ENCODE measurements at places on chromosomes 4 and X.

GRCh38 chr4:138981930-138982390 lies 33.6 kb upstream of the NOCT start:
- peak; percentile 15 for DNase-seq

GRCh38 chr4:181173046-181173445 lies 1070.2 kb upstream of the TENM3 start:
- DNase-seq, result no peak

GRCh38 chrX:4706961-4707360 lies 993.5 kb upstream of the PRKX start:
- DNase-seq, result no peak

DNA sequence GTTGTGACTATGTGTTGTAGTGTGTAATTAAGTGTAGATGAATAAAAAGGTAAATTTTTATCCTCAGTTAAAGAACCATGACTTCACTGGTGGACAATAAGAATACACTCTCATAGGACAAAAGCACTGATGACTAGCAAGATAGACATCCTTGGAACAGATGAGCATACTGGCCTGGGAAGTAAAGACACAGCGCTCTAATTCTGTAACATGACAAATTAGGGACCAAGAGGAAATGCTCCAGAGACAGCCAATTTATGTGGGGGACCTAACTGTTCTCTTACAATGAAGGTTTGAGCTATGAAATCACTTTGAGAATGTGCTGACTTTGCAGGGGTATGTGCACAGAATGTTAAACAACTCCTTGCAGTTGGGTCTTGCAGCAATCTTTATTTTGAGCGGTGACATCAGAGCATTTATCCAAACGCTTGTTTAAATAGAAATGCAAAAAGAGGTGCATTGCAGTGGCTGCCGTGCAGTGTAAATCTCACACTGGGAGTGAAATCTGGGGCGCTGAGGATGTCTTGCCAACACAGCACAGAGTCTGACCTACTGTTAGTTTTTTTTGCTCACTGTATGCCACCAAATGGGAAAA lies 109.3 kb downstream of the MAGEC2 start:
- no peak for DNase-seq

- DNase-seq, result no peak
These were observed 8.8 kb downstream of the MTM1 start for GRCh38 chrX:150577174-150577573.

DNA sequence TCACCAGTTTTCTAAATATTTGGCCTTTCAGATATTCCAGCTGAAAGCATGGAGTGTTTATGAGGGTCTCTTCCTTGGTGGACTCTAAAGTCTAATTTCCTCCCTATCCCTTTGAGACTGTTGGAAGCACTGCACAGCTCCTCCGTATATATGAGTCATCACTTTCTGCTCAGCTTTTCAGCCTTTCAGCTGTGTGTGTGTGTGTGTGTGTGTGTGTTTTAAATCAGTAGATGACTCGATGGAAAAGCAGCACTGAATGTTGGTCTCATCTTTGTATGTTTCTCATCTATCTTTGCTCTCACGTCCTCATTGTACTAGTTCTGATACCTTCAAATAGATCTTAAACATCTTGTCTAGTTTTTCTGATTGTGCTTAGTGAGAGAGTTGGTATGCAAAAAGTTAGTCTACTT lies 81.6 kb downstream of the ZFX start:
- DNase-seq, result peak; percentile 53

GRCh38 chr4:147017081-147017480 lies 71.4 kb upstream of the TTC29 start:
- DNase-seq, result no peak

DNA sequence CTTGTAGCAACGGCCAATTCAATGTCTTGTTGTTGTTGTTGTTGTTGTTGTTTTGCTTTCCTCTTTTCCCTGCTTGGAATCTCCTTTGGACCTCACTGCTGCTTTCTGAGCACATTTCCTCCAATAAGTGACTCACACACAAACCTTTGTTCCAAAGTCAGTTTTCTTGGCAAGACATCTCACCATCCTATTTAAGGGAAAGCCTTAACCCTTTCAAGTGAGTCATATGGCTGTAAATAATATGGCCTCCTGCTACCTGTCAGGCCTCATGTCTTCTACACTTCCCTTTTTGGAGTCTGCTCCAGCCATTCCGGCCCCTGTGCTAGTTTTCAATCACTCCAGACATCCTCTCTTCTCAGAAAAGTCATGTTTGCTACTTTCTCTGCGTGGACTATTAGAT lies 79.5 kb upstream of the MAGEB10 start:
- DNase-seq, result peak; percentile 69

- no peak for DNase-seq
These were observed 100.8 kb upstream of the MSX1 start for GRCh38 chr4:4758681-4759080.

DNA sequence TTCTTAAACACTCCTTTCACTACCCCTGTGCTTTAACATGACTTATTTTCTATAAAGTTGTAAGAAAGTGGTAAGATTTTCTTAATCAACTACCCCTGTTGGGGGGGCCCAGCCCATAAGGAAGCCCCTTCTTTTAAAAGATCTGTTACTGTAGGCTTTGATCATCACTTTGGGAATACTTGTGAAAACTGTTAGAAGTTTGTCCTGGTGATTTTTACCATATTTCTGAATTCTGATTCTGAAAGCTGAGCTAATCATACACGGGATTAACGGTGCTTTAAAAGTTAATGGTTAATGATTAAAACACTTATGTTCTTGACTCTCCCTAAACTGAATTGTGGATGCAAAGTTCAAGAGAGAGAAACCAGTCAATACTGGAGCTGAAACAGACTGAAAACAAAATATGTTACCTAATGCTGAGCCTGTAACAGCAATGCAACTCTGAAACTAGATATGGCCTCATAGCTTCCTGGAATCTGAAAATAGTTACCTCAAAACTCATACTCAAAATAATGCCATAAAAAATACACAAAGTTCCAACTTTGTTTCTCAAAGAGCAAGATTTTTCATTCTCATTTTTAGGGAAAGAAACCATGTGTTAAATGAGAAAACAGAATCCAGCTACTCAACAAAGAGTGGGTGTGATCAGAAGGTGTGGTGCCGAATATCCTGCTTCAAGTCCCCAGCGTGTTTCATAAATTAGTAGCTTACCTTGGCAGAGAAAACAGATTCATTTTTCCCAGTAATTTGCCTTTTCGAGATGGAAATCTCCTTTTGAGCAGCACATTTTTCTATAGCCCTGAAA lies 31.6 kb downstream of the ADH7 start:
- DNase-seq, result no peak

DNA sequence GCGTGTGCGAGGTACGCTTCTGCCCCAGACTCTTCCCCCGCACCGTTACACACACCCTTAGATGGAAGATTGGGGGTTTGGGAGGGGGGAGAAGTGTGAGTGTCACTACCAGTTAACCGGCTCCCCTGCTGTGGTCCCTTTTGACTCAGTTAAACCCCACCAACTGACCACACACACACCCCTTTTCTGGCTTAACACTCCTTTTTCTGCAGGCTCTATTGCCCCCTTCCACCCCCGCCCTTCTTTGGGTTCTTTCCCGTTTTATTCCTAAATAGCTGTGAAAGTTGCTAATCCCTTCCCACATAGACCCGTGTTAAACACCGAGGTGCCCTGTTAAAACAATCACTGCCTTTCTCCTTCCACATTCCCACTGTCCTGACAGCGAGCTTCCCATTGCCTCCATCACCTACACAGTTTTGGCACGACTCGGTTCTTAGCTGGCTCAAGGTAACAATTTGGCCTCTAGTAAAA lies 3.7 kb upstream of the NR3C2 start:
- DNase-seq, result no peak

DNA sequence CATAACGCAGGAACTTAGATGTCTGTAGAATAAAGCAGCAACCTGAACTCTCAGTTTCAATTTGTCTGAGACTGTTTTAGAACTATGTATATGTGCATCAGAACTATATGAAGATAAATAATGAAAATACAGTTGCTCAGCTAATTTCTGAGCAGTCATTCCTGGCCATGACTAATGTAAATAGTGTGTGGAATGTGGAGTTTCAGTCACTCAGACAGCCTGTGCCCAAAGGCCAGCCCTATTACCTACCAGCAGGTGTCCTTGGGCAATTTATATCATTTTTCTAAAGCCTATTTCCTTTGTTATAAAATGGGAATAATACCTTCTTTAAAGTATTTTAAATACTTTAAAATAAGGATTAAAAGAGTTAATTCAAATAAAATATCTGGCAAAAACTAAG lies 56.0 kb upstream of the RELL1 start:
- no peak for DNase-seq

- no peak for DNase-seq
These were observed 15.2 kb downstream of the RUFY3 start for GRCh38 chr4:70737006-70737405.

DNA sequence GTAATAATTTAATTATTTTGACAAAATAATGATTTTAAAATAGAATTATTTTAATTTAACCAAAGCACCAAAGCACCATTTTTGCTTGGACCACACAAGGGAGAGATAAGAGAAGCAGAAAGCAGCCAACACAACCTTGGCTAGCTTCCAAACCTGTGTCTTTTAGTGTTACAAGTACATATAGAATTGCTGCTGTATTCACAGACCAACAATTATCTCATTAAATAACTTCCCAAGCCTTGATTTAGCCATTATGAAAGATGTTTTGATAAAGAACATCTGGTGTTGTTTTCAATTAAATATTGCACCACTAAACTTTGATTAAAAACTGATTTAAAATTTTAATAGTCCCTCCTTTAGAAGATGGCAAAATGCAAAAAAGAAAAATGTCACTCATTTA lies 14.0 kb upstream of the IGFBP7 start:
- no peak for DNase-seq

GRCh38 chr4:52945326-52945898 lies 83.3 kb downstream of the RASL11B start:
- DNase-seq, result no peak

DNA sequence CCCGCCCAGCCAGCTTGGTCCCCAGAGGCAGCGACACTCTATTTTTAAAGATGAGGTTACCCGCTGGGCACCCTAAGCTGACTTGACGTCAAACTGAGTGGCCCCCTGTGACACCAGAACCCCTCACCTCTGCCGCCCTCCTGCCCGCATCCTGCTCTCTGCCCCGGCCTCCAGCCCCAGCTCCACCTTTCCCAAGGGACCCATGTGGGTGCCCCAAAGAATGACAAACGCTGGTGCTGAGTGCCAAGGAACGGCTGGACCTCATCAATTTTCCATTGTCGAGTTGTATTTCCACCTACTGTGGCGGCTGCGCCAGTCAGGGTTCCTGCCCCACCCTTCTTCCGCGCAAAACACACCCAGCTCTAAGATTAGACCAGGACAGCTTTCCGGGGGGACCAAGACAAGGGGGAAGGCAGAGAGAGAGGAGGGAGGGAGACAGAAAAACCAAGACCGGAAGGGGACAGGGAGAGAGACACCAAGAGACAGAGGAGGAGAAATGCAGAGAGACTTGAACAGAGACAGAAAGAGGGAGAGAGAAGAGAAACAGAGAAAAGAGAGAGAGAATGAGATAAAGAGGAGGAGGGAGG lies 2.0 kb downstream of the PRKX start:
- no peak for DNase-seq

DNA sequence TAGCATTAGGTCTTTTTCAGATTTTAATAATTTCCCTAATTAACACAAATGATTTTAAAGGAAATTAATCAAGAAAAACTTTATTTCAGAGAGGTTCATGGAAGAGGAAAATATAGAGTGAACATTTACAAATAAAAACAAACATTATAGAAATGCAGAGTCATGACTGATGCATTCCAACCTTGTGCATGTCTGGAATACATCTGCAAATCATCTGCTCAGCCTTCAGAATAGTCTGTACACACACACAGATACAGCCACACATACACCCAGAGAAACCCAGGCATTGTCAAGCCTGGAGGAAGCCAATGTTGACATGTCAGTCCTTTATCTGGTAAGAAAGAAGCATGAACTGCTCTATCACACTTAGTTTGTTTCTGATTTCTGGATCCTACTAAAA lies 61.3 kb upstream of the NFKB1 start:
- no peak for DNase-seq

GRCh38 chr4:57158221-57158620 lies 48.0 kb upstream of the IGFBP7 start:
- DNase-seq, result no peak

DNA sequence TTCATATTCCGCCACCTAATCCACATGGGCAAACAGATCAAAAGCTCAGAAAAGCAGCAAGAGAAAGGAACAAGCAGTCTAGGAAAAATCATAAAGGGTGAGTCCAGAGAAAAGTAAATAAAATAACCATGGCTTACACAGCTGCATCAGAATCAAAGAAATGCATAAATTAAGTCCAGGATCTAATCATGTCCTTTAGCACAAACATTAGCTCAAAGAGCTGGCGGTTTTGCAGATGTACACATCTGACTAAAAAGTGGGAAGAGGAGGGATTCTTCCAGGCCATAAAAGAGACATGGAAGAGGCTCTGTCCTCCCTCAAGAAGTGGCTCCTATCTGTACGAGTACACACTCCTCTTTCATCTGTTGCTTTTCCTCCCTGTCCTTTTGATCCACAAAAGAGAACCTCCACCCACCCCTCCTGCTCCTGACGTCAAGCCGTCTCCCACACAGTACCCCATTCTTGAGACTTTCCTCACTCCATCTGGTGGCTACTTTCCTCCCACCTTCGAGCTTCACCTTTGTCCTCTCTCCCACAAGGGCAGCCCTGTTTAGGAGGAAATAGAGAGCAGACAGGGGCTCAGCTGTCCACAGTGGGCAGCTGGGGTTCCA lies 92.5 kb downstream of the RASL11B start:
- DNase-seq, result no peak

DNA sequence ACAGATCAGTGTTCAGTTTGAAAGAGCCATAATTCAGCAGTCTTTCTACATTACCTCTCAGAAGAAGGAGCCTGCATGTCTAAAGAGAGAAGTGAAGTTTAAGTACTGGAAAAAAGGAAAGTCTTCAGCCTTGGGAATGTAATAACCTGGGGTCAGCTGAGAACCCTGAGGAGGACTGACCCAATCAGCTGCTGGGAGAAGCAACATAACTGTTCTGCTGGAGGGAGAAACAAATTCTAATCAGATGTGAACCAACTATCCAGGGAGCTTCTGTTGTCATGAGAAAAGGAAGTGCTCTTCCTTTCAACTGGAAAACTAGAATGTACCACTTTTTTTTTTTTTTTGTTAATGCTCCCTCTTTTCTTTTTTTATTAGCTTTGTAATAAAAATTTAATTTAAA lies 64.5 kb upstream of the PDE5A start:
- DNase-seq, result no peak

DNA sequence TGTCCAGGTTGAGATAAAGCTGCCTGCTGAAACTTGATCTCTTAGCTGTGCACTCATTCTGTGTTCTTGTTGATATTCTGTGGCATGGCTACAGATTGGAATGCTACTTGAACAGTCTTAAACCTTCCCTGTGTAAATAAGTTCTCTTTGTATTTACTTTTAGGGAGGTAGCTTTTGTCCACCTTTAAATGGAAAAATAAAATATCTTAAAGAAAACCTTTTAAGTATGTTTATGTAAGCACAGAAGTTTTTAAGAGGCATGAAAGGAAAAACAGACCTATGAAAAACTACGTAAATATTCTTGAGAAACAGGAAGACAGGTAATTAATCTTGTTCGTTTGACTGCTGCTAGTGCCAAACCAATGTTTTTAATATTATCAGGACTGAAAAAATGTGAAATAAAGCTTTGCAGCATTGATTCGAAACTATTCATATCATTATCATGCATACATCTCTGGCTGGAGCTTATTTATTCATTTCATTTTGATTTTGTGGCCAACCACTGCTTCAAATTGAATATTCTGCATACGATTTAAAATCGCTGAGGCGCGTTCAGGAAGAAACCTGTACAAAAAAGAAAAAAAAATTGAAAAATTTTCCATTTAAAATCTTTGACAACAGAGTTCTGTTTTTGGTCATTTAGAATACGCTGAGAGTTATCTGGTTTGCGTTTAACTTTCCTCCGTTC lies 17.8 kb downstream of the HSD17B13 start:
- DNase-seq, result no peak

Measured in kidney capillary endothelial cell (primary cell).